COR-L47 (cell line): ENCODE measurements at places on chromosomes 1 and 21.
A peak's percentile ranks its signal among the peaks of the same experiment; 100 is the strongest.

DNA sequence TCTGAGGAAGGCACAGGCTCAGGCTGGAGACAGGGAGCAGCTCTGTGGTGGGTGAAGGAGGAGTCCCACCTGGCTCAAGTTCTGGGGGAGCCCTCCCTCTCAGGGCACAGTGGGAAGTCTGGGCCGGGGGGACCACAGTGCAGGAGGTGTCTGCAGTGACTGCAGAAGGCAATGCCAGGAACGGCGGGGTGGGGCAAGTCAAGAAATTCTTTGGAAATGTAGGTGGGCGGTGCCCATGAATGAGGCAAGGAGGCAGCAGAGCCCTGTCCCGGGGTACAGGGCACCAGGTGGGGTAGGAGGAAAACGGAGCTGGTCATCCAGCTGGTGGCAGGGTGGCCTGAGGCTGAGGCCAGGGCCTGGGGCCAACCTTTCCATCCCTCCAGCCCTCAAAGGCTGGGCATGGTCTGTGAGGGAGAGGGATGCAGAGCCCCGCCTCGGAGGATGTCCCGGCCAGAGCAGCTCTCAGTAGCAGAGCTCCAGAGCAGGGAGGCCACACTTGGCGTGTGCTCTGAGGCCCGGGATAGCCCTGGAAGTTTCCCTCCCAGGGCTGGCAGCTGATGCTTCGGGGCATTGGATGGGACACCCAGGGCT lies 4.7 kb downstream of the TFF3 start:
- no peak for DNase-seq

GRCh38 chr21:44918581-44919033 lies 2.1 kb downstream of the ITGB2 start:
- no peak for DNase-seq

- DNase-seq: no peak
Observed at GRCh38 chr1:33860671-33861070, 3.2 kb upstream of the HMGB4 start.

DNA sequence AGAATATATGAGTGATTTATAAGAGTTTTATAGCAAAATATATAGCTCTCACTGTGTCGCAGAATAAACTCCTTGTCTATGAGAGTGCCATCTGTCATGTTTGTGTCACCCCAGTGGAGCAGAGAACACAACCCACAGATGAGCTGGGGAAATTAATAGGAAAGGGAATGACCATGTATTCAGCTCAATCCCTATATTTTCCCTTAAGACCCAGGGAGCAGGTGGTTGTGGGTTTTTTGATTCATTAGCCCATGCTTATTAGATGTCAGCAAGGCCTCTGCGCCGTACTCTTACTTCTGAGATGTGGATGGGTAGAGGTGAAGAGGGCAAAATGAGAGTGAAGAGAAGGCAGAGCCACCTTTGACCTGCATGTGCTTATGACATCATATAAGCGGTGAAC lies 4.1 kb upstream of the GREM2 start:
- DNase-seq: no peak

- DNase-seq: no peak
Observed at GRCh38 chr1:31571340-31572295, 4.7 kb upstream of the TINAGL1 start.

DNA sequence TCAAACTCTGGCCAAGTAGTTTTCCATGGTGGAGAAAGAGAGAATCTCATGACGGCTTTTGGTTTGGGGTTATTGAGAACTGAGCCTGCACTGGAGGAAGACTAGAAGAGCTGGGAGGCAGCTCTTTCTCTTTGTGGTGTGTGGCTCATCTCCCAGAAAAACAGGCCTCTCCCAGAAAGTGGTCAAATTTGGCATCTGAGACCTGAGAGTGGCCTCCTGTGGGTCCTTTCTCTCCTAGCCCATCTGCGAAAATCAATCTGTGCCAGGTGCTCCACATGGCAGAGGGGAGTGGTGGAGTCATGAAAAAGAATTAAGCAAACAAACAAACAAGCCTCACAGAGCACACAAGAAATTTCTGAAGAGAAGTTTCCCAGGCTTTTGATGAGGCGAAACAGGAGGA lies 305.0 kb downstream of the ST6GALNAC3 start:
- DNase-seq: peak; percentile 66
